ENCODE measurements at places on chromosomes 3 and 15.

DNA sequence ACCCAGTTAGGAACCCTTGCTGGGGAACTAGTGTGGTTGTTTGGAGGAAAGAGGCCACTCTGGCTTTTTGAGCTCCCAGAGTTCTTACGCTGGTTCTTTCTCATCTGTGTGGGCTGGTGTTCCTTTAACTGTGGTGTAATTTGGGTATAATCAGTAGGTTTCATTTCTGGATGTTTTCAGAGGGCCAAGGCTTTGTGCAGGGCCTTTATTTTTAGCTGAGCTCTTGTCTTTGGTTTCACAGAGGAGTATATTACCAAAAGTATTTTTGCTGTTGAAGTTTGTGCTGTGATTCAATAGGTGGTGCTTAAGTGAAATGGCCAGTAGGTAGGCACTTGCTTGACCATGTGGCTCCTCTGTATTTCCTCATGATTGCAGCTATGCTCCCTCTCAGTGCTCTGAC, 357.9 kb downstream of the KCNH8 start:
- no peak for DNase-seq

DNA sequence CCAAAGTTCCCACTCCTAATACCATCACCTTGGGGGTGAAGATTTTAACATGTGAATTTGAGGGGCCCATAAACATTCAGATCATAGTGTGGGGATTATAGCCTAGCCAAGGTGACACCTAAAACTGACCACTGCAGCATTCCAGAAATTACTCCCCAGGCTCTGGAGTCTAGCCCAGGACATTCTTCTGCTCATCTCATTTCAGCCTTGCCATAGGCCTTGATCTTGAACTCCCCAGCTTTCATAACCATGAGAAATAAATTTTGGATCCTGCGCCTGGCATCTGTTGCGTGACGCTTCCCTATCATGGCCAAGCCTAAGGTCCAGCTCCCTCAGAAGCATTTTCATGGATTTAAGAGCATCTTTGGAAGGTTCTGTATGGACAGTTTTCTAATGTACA, 502.9 kb upstream of the THBS1 start:
- DNase-seq: no peak

- no peak for DNase-seq
These were observed 829 bp downstream of the RNF7 start for GRCh38 chr3:141738891-141739363.

GRCh38 chr3:197144188-197144587, 114.6 kb upstream of the MELTF start:
- DNase-seq: no peak

- DNase-seq: no peak
These were observed 17.3 kb downstream of the C3orf18 start for GRCh38 chr3:50550079-50550736.

GRCh38 chr3:42500909-42501308, 1.5 kb upstream of the VIPR1 start:
- DNase-seq: no peak

- DNase-seq: no peak
These were observed 179.6 kb downstream of the FEZF2 start for GRCh38 chr3:62193586-62194345.

- no peak for DNase-seq
These were observed 21.0 kb upstream of the MCF2L2 start for GRCh38 chr3:183449391-183449790.

DNA sequence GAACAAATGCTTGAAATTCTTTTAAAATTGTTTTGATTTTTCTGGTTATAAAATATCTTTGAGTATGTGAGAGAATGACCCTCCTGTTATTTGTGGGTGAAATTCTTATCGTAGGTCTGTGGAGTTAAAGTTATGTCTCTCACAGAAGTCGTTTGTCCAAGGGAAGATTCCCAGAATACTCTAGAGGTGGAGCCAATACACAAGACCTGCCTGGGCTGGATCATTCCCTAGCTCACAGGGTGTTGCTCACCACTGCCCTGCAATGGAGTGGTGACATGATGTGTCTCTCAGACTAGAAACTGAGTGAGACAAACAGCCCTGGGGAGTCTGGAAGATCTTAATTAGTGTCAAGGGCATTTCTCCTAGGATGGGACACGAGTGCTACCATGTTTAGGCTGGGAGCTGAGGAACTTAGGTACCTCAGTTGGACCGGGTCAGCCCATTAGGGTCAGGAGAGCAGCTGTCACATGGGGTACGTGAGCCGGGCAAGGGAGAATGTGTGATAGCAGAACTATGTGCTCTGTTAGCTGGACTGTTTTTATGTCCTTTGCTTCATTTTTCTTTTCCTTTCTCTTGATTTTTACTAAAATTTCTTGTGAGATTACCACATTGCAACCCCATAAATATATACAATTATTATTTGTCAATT, 53.6 kb upstream of the MYO5C start:
- DNase-seq: no peak

GRCh38 chr3:126304291-126304690, 52.9 kb downstream of the KLF15 start:
- DNase-seq: no peak

DNA sequence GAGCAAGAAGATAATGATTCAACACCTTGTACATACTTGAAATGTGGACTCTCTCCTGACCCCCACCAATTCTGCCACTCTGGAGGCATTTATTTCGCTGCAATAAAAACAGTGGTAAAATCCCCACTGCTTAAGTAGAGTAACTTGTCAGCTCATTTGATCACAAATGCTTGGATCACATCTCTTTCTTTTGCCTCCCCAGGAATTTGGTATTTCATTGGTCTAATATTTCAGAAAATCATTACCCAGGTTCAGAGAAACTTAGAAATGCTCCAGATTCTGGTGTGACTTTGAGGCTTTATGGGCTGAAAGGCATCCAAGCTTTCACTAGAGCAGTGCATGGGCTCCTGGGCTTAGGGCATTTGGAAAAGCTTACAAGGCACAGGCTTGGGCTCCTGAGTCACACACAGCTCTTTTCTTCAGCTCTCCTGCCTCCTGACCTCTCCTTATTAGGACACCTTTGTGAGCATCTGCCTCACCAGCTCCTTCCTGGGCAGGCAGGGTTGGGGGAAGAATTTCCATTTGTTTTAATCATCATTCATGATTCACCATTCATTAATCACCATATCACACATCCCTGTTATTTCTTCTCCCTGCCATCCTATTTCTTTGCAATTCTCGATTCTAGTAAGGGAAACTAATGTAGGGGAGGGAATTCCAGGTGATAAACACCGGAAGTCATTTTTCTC, 22.5 kb downstream of the CDCP1 start:
- DNase-seq: no peak

DNA sequence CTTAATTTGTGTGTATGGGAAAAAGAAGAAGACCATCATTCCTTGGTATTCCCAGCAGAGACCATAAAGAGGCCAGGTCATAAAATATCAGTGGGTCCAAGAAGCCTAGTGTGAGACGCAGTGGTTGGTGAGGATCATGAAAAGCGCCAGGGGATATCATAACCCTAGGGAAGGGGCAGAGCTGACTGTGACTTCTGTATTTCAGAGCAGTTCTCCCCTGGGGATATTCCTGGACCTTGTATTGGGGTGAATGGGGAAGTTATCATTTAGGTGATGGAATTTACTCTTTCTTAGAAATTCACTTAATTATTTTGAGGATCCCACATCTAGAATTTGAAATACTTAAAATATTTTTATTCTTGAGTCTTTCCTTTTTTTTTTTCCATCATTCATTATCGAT, 34.9 kb upstream of the UMPS start:
- DNase-seq: no peak

DNA sequence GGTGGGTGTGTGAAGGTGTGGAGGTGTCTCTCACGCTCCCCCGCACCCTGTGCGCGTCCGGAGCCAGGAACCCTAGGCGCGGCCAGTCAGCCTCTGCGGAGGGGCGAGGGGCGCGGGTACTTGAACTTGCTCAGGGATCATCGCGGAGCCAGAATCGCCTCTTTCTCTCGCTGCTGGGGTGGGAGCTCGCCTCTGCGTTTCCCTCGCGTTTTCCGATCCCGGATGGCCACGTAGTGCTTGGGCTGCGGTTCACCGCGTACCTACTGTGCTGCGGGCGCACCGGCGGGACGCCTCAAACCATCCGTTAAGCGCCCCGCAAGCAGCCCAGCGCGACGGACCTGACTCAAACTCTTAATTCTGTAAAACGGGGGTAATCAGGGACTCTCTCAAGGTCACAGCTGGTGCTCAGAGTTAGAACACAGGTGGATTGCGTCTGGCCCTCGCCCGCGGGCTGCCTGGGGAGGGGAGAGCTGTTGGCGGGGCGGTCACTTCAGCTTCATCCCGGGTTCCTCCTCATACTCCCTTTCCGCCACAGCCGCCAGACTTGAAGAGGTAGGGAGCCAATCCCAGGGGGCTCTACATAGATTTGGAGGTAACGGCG, 686 bp downstream of the MYRIP start:
- no peak for DNase-seq

DNA sequence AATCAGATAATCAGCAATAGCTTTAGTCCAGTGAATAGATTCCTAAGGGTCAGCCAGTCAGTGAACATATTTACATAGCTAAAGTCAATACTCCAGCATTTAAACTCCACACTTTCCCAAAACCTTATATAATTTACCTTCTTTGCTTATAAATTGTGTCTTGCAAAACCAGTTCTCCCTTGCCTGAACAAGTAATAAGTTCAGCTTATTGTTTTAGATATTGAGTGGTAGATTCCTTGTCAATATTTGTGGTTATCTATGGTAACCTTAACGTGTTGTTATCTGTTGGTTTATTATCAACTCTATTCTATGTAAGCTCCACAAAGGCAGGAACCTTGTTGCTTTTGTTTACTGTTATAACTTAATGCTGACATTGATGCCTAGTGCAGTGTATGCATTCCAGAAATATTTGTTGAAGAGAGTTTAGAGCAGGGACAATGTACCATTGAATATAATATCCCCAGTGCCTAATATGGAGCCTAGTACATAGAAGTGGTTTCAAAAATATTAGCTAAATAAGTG, 24.0 kb downstream of the PLSCR5 start:
- no peak for DNase-seq

DNA sequence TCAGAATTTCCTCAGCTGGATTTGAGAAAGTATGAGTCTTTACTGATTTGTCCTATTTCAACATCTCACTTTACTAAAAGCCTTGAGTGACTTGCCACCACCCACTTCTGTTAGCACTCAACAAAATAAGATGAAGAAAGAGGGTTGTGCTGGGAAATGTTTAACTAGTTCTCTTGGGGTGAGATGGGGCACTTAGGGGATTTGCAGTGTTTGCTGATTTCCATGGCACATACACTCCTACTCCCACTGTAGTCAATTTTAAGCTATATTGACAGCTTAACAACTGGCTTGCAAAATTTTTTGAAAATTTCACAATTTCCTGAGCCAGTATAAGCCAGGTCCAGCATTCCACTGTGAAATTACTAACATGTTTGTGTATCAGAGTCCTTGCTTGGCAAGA, 463.1 kb upstream of the ARHGEF26 start:
- no peak for DNase-seq

- no peak for DNase-seq
These were observed 152.9 kb downstream of the PTPRG start for GRCh38 chr3:61714225-61714624.

DNA sequence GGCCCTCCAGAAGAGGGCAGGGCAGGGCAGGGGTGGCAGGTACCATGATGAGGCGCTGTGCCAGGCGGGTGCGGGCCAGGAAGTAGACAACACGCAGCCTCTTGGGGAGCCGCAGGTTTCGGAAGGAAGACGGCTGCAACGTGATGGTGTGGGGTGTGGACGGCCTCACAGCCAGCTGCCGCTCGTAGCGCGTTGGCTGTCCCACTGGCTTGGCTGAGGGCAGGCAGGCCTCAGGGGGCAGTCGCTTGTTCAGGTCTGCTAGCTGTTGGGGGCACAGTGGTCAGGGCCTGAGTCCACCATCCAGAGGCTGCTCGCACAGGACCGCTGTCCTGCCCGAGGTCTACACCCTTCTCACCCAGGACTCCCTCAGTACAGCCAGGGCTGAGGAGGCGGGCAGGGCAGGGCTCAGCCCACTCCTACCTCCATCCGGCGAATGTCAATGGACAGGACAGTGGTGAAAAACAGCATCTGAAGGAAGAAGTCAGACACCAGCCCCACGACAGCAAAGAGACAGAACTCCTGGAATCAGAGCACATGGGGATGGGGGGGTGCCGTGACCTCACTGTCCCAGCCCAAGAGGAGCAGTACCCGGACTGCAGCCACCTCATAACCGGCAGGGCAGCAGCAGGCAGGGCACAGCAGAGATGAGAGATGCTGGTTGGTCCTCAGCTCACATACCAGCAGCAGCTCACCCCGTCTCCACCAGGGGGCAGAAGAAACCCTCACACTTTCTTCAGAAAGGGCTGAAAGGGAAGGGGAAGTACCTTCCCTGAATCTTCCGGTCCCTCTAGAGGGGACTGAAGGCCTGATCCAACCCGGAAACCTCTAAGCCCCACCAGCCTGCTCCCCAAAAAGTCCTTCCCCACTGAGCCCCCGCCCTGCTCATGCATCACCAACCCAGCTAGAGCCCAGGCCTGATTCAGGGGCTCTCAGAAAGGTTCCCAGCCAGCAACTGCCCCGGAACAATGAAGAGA, 40.0 kb downstream of the PTPN23 start:
- DNase-seq: peak; percentile 63

DNA sequence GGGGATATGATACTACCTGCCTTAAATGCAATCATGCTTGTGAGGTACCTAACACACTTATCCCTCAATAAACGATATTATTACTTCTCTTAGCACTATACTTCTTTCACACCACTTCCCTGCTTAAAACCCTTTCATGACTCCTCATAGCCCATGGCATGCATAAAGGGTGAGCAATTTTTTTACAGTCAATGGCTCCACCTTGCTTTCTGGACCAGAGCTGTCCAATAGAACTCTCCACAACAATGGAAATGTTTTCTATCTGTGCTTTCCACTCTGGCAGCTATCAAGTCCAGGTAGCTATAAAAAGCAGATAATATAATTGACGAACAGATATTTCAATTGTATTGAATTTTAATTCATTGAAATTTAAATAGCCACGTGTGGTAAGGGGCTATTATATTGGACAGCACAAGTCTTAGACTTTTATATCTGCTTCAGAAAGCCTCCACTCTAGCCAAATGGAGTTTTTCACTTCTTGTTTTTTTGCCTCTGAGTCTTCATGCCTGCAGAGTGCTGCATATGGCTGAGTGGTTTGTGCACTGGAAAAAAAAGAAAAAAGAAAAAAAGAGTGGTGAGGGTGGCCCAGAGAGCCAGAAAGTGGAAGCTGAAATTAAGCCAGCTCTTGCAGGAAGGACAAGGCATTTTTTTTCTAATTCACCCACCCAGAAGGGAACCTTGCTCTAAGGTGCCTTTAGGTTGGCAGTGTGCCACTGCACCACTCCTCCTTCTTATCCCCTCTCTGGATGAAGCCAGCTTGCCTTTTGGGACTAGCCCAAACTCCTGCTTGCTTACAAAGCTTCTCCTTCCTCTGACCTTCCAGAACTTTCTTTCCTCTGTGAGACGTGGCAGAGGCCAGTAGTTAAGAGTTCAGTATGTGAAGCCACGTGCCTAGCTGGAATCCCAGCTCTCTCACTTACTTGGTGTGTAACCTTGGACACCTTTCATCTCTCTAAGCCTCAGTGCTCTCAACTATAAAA, 239.0 kb upstream of the LRTM1 start:
- no peak for DNase-seq

DNA sequence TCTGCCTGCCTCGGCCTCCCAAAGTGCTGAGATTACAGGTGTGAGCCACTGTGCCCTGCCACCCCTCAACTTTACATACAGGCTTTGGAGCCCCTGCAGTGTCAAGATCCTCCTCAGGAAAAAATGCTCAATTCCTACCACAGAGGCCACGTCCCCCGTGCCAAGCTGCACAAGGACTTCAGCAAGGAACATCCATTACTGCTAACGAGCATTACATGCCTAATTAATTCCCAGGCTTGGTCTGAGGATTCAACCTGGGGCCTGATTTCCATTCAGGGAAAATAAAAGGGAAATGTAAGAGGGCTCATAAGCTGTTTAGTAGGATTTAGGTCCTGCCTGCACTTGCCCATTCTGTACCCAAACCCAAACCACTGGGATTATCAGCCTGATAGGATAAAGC, 161.4 kb downstream of the RAB11A start:
- DNase-seq: no peak

Data from activated naive CD4-positive, alpha-beta T cell (primary cell).